ENCODE measurements at places on chromosomes 7 and 10.

DNA sequence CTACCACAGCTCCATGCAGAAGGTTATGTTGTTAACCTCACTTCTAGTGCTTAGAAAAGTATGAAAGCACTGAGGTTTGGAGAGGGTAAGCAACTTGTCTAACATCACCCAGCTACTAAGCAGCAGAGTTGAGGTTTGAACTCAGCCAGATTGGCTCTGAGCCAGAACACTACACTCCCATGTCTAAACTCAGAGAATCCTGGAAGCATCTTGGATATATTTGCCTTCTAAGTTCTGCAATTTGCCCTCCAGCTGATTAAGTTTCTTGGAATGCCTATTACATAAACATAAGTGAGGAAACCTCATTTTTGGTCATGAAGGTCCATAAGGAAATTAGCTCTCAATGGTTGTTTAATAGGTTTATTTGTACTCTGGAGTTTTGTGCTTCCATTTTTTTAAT is 78.1 kb upstream of the PHYHIPL start:
- DNase-seq: no peak

DNA sequence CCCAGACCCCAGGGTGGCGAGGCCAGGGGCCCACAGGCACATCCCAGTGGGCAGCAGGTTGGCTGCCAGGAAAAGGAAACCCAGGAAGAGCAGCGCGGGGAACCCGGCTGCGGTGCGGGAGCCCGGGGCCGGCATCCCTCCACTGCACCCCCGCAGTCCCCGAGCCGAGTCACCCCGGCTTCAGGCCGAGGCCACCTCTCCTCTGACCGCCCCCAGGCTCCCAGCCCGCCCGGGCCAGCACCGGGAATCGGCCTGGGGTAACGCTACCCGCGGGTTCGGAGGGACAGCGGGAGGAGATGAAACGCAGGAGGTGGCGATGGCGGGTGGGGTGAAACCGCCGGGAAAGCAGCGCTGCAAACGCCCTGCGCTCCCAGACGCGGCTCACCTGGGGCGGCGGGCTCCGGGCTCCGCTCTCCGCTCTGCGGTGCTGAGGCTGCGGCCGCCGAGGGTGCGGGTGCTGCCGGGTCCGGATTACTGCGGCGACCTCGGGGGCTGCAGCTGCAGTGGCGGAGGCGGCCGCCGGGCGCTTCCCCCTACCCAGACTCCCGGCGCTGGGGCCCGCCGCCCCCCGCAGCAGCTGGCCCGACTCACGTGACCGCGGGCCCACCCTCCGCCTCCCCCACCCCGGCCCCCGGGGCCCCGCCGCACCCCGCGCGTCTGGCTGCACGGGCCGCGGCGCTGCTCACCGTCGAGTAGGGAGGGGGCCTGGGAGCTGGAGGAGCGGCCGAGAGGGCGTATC is at the start of gene SCRN1:
Gene SCRN1, minus strand, starts transcription at position 545 of the 739 bp plus-strand sequence. CDS start 20,734 bp downstream, outside the sequence.
- DNase-seq: peak; percentile 64

DNA sequence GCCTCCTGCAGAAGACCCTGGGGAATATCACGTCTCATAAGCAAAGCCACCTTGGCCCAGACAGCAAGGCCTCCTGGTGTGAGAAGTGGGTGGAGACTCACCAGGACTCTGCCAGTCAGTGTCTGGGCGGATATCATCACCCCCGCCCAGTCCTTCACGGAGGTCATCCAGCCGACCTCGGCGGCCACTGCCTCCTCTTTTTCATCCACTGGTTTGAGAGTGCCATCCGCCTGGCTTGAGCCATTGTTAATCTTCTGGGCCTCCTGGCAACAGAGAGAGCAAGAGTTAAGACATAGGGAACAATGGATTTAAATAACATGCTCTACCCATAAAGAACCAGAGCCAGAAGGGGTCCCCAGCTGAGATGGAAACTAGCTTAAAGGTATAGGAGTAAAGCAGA is 233.8 kb downstream of the KCNMA1 start:
- no peak for DNase-seq

DNA sequence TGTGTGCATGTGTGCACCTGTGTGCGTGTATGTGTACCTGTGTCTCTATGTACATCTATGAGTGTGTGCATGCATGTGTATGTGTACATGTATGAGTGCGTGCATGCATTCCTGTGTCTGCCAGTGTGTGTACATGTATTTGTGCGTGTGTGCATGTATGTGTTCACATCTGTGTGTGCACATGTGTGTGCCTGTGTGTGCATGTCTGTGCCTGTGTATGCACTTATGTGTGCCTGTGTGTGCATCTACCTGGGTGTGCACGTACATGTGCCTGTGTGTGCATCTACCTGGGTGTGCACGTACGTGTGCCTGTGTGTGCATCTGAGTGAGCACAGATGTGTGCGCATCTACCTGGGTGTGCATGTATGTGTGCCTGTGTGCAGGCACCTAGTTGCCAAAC is 102.2 kb upstream of the DIP2C start:
- DNase-seq: peak; percentile 41

DNA sequence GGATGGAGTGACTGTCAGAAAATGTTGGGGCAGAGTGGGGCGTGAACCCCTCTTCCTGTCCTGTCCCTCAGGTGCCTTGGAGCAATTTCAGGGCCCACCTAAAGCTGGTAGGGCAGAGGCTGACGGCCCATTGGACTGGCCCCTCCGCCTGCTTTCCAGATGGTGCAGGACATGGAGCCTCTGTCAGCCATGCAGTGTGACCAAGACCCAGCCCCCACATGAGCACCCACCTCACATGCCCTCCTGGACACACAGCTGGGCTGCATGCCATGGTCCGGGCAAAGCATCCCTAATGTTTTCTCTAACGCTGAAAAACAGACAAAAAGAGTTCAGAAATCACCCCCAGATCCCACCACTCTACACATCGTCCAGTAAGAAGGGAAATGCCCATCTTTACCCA is 51.3 kb upstream of the PSAP start:
- no peak for DNase-seq
